ENCODE measurements at places on chromosomes 4 and X.

DNA sequence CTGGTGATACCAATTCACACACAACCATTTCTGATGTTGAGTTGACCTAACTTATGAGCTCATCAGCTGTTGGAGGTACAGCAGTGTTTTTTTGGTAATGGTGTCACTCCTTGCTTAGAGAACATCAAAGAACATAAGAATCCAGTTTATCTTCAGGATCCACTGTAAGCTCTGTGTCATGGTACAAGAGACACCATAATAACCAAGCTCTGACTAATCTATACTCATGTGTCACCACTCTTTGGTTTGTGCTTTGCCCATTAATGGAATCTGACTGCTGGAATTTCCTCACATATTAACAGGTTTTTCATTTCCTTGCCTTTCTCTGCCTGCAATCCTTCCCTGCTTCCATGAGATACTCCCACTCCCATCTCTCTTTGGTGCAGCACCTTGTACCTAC is 735.1 kb upstream of the LCORL start:
- DNase-seq: no peak

- DNase-seq: no peak
These were observed 1.1 kb upstream of the EDNRA start for GRCh38 chr4:147479786-147480185.

DNA sequence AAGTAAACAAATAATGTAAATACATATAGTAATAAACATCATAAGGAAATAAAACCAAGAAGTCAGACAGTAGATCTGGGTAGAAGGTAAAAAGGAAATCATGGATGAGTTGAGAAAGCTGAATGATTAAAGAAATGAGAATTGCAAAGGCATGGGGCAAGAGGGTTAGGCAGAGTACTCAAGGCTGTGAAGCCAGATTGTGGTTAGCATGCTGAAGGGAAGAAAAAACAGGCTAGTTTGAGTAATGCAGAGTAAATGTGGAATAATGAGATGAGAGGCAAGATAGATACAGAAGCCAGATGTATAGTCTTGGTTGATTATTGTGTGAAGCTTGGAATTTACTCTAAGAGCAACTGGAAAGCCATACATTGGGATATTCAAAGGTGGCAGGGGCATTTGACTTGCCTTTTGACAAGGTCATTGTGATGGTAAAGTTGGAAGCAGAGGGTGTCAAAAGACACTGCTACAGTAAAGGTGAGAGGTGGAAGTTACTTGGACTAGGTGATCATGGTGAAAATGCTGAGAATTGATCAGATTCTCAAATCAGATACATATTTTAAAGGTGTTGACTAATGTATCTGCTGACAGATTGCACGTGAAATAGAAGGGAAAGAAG is 307.0 kb downstream of the FSTL5 start:
- DNase-seq: no peak

GRCh38 chrX:26914232-26914631 is 548.9 kb downstream of the PPP4R3C start:
- no peak for DNase-seq

DNA sequence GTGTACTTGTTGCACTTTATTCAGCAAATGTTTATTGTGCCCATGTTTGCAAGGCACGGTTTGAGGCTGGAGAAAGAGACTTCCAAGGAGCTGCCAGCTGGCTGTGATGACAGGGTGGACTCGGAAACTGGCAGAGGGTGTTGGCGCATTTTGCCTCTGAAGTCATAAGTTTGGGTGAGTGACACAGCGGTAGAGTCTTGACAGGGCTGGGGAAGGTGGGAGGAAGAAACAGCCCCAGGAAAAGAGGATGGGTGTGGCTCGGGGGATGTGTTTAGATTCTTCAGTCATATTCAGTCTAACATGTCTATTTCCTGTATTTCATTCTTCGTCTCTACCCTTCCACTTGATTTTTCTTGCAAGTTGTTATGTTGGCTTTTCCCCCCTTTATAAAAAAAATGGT is 77.0 kb upstream of the STOX2 start:
- no peak for DNase-seq

- DNase-seq: no peak
These were observed 213.4 kb downstream of the GC start for GRCh38 chr4:71570492-71570891.

DNA sequence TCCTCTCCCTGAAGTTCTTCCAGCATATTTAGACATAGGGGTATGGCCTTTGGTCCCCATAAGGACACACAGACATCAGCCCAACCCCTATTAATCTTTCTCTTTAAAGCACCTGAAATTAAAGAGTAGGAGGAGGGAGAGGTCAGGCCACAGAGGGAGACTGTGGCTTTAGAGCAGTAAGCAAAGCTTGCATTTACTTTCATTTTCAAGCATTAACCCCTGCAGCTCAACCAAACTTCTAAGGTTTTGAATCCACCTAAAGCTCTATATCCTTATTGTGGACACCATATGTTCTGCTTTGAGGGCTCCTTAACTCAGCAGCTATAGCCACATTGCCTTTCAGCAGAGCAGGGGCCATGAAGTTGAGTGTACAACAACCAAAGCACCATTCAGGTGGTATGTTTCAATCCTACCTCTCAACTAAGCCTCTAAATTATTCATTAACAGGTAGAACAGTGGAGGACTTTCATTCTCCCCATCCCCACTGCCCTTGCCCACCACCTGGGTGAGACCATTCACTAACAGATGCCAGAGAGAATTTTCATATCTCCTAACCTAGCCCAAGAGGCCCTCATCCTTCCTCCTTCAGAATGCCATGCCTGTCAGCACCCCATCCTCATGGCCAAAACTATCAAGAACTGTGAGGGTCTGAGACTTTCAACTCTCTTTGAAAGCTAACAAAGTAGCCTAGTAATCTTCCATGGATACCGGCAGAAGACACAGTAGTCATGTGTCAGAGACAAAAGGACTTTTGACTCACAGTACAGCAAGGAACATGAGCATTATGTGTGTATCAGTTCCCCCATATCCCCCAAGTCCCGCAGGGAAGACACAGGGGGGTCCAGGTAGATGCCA is 20.8 kb downstream of the LIN54 start:
- no peak for DNase-seq

DNA sequence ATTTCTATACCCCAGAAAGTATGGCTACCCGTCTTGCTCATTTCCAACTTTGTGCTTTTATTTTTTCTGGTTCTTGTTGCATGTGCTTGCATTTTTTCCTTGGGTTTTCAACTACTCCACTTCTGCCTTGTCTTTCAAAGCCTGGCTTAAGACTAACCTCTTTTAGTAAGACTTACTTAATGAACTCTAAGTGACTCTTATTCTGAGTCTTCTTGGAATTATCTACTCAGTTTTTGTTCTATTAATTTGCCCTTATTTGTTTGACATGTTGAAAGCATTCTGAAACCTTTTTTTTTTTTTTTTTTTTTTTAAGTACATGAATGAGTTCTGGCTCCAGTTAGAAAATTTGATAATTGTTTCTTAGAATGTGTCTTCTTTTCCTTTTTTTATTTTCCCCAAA is 74.8 kb downstream of the SLIT2 start:
- no peak for DNase-seq

DNA sequence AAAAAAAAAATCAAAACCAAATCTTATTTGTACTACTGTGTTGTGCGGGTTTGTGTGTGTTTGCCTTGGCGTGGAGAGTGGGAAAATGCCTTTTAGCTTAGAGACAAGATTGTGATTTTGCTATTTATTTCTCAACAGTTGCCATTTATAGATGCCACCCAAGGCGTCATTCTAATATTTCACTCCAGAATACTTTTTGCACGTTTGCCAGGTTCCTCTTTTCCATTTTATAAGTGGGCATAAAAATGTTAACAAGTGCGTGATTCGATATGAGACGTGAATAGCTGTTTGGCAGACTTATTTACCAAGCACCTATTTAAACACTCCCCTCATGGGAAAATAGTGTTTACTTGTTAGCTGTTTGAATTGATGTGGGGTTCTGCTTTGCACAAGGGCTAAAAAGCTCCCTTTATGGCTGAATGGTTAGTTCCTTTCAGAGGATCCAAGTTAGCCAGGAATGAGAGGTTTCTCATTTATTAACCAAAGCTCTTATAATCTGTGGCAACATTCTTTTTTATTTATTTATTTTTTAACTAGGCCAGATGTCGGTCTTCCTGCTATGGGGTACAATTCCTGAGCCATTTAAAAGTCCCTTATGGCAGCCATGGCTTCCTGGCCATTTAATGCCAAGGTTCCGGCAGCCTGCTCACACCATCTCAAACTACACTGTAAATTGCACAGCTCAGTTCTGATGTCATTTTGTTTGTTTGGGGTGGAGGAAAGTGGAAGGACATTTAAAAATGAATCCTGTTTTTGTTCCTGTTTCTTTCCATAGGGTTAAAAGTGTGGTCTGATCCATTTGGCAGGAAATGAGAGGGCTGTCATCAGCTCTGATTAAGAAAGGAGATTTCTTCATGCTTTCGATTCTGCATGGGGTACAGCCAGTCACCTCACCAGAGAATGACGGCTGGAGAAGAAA is 14.6 kb downstream of the SMIM20 start:
- DNase-seq: no peak

- DNase-seq: no peak
These were observed 65.7 kb upstream of the ARHGAP24 start for GRCh38 chr4:85409251-85409650.

GRCh38 chr4:72430050-72430449 is 139.0 kb downstream of the ADAMTS3 start:
- no peak for DNase-seq

DNA sequence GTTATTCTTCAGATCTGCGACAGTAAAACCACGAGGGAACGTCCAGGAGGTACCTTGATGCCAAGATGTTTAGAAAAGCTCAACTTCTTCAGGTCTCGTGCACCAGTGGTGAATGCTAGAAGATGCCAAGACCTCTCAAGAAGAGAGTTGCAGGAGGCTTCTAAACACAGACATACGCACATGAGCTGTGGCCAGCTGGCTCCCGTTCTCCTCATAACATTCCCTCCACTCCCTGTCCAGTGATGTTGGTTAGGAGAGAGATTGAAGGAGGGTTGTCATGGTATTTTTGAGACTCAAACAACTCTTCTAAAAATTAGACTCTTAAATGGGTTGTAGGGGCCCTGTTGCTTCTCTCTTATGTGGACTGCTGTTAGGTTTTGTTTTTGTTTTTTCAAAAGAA is 184.3 kb downstream of the QDPR start:
- no peak for DNase-seq

DNA sequence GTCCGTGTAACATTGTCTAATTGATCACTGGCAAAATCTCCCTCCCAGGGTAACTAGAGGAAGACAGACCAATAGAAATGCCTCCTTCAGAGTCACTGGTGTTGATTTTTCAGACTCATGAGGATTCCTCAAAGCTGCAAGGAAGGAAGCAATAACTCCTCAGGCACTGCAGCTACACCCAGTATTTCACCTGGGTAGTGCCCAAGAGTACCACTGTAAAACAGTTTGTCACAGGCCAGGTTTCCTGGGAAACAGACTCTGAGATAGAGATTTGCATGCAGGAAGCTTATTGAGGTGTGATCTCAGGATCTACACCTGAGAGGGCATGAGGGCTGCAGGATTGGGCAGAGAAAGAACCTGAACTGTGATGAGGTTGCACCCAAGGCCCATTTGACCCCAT is 240.7 kb upstream of the ATP6AP2 start:
- DNase-seq: no peak

DNA sequence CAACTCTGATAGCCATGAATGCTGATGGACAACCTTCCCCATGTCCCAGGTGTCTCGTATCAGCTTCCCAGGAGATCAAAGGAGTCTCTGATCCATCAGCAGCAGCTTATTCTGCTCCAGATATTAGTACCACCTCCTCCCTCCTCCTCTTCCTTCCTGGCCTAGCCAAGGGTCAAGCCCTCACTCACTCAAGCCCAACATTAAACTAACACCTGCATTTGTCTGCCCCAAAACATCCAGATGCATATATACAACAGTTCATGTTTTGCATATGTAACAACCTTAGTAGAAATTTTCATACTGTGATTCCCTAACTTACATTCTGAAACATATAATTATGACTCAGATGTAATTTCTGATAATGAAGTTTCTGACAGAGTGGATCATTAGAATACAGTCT is 29.9 kb downstream of the BCLAF3 start:
- DNase-seq: no peak

- no peak for DNase-seq
These were observed 373.6 kb upstream of the MAGEB2 start for GRCh38 chrX:29841750-29842149.

DNA sequence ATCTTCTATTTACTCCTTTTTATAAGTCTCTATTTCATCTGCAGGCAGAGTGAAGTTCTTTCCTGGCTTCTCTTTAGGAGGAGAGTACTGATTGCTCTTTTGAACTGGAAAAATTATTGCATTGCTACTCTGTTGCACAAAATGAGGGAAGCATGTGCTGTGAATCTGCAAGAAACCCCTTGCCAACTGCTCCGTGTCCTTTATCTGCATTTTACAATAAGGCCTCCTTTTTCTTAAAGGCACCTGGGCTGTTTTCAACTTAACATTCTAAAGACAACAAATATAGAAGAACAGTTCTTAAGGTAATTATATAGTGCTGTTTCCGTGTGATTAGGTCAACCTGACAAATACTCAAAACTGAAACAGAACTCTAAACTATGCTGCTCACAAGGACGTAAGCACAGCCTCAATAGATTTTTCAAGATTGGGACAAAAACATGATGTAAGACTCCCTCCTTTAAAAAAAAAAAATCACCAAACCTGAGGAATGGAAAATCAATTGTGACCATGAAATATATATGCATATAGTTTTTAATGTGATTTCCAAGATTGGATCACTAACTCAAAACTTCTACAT is 716.6 kb upstream of the INTU start:
- DNase-seq: no peak

- DNase-seq: no peak
These were observed 66.2 kb upstream of the ATXN3L start for GRCh38 chrX:13386092-13386491.

DNA sequence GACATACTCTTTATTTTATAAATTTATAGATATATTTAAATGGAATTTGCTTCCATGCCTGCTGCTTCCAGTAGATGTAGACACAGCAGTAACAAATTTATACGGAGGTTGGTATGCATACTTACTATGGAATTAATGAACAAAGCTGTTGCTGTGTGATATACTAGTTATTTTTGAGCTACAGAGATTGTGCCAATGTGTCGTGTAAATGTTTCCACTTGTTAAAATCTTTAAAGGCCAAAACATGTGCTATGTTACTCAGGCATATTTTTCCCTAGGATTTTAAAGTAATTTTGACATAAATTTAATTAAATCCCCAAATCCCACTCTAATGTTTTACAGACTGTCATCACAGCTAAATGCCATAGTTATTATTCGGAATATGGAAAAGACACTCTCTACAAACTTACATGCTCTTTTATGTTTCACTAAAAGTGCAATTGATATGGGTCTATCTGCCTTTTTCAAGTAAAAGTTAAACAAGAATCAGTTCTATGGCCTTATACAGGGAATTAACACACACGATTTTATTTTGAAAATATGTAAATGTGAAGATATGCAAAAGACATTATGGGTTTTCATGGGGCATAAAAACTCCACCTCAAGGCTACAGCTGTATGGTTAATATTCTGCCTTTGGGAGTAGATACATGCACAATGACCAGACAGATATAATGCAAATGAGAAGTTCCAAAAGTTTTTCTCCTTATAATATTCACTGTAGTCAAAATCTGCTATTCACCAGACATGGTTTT is 256.8 kb downstream of the FSTL5 start:
- DNase-seq: no peak

- DNase-seq: no peak
These were observed 11.9 kb upstream of the CCNQ start for GRCh38 chrX:153610836-153611213.

- no peak for DNase-seq
These were observed 243.3 kb downstream of the FSTL5 start for GRCh38 chr4:161920304-161921052.

- DNase-seq: no peak
These were observed 29.6 kb upstream of the CHRNA9 start for GRCh38 chr4:40305328-40306170.

Measured in NK-92 treated with Interleukin-12 subunit alpha and Interleukin-12 subunit beta, amount 100 ng/mL, for 24 hours (cell line).